ENCODE measurements at places on chromosomes 7 and 10. TPM values are rescaled to one million over a fixed set of nuclear protein-coding genes. Genes with fewer than 3 reads are reported as not detected.

GRCh38 chr10:97034301-97034700 is 151.5 kb downstream of the SLIT1 start:
- DNase-seq = no peak

- no peak for DNase-seq
Measured at GRCh38 chr10:130483691-130484467, 347.7 kb downstream of the GLRX3 start.

DNA sequence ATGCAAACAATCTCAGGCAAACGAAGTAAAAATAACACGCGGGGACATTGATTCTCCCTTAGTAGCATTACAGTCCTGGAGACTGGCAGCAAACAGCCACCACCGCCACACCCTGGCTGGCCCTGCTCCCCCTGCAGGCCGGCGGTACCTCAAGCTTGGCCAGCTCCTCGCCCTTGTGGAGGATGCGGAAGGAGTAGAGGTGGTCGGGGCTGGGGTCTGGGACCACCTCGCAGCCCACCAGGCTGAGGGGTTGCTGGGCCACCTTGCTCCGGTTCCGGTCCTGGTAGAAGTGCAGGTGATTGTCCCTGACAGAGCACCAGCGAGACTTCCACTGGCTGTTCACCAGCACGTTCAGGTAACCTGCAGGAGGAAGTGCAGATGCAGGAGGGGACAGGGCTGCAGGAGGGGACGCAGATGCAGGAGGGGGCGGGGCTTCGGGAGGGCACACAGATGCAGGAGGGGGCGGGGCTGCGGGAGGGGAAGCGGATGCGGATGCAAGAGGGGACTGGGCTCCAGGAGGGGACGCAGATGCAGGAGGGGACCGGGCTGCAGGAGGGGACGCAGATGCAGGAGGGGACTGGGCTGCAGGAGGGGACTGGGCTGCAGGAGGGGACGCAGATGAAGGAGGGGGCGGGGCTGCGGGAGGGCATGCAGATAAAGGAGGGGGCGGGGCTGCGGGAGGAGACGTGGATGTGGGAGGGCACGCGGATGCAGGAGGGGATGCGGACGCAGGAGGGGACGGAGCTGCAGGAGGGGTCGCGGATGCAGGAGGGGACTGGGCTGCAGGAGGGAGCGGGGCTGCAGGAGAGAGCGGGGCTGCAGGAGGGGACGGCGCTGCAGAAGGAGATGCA is 65.7 kb downstream of the VWA2 start:
- no peak for DNase-seq

DNA sequence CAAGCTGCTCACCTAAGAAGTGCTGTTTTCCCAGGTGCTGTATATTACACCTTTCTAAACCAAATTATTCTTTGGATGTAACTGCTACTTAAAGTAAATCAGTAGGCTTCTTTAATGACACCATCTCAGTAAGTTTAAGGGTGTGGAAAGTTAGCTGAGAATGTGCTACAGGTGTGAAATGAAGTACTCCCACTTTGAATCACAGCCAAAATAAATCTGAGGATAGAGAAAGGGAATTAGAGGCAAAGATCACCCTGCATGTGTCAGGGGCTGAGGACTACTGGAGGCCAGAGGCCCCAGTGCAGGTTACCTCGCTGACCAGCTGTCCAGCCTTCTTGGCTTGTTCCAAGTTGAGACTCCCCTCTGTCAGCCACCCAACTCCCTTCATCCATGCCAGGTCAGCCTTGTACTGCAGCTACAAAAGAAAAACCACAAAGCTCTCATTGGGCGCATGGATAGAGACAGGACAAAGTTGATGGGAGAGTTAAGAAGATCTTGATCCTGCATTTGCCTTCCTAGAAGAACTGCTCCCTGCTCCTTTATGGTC is 35.2 kb downstream of the NRAP start:
- no peak for DNase-seq

DNA sequence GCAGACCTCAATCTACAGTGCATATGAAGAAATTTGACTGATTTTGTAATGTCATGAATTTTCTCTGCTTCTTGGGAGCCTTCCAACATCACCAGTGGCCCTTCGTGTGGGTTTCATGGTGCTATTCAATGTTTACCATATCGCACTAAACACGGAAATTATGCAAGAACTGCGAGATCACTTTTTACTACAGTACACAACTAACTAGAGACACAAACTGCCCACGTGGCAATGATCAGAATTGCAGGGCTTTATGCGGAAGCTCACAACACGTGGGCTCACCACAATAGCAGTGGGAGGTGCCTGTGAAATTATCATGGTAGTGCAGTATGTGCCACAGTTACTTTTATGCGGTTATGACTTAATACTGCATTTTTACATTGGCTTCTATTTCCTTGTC is 449.7 kb upstream of the KLF6 start:
- no peak for DNase-seq

GRCh38 chr7:78179827-78180477 is 381.4 kb downstream of the PHTF2 start:
- no peak for DNase-seq

GRCh38 chr10:107390563-107390962 is 226.1 kb upstream of the SORCS1 start:
- no peak for DNase-seq

GRCh38 chr7:110650328-110650727 is 440.6 kb upstream of the LRRN3 start:
- no peak for DNase-seq

- no peak for DNase-seq
Measured at GRCh38 chr10:12350167-12350872, 973 bp downstream of the CAMK1D start.

DNA sequence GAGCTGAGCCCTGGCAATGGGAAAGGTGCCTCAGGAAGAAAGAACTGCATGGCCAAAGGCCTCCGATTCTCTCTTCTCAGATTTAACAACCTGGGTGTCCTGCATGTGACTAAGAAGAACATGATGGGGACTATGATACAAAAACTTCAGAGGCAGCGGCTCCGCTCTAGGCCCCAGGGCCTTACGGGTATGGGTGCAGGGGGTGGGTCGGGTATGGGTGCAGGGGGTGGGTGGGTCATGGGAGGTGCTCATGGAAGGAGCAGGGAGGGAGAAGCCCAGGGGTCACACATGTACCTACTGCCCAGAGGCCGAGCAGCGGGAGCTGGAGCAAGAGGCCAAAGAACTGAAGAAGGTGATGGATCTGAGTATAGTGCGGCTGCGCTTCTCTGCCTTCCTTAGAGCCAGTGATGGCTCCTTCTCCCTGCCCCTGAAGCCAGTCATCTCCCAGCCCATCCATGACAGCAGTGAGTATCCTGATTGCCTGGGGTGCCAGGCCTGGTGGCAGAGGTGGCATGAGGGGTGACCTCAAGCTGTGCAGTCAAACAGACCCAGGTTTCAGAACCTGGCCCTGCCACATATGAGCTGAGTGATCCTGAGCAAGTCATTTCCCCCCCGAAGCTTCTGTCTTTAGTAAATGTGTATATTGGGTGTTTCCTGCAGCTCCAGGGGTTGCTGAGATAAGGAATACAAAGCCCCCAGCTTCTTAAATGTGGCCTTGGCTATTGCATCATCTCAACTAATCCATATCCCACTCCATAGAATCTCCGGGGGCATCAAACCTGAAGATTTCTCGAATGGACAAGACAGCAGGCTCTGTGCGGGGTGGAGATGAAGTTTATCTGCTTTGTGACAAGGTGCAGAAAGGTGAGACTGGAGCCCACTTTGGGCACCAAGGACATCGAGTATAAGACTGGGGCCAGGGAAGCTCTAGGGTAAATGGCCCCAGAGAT is 2.0 kb downstream of the NFKB2 start:
- no peak for DNase-seq

DNA sequence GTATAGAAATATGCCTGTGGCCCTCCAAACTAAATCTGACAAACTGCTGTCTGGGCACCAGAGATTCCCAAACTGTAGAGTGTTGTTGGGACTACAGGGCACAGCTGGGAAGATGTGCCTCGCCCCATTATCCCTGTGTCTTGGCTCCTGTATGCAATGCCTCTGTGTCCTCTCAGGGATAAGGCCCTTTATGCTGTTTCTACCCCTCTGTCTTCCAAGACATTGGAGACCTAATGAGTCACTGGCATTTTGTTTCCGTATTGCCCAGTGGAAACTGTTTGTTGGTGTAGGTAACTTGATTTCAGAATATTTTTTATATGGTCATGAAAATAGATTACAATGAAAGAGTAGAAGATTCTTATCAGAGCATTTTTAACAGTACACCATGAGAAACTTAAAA is 183.2 kb downstream of the GLI3 start:
- DNase-seq = no peak

DNA sequence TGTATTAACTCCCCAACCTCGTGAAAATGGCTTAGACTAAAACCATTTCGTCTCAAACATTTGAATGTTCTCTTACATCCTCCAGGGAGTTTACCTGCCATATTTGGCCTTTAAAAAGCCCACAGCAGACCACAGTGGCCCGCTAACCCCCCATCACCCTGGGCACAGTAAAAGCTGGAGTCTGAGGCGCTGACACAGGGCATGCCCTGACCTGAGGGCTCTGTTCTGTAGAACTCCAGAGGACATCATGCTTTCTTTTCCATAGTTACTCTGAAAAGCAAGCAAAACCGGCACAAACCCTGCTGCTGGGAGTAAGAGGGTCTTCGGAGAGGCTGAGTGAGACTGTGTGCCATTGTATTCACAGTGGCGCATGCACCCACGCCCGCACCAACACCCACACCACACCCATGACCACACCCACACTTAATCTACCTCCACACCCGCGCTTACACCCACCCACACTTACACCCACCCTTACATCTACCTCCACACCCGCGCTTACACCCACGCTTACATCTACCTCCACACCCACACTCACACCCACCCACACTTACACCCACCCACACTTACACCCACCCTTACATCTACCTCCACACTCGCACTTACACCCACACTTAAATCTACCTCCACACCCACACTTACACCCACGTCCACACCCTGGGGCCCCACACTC is 32.1 kb downstream of the LRRC27 start:
- DNase-seq = no peak

DNA sequence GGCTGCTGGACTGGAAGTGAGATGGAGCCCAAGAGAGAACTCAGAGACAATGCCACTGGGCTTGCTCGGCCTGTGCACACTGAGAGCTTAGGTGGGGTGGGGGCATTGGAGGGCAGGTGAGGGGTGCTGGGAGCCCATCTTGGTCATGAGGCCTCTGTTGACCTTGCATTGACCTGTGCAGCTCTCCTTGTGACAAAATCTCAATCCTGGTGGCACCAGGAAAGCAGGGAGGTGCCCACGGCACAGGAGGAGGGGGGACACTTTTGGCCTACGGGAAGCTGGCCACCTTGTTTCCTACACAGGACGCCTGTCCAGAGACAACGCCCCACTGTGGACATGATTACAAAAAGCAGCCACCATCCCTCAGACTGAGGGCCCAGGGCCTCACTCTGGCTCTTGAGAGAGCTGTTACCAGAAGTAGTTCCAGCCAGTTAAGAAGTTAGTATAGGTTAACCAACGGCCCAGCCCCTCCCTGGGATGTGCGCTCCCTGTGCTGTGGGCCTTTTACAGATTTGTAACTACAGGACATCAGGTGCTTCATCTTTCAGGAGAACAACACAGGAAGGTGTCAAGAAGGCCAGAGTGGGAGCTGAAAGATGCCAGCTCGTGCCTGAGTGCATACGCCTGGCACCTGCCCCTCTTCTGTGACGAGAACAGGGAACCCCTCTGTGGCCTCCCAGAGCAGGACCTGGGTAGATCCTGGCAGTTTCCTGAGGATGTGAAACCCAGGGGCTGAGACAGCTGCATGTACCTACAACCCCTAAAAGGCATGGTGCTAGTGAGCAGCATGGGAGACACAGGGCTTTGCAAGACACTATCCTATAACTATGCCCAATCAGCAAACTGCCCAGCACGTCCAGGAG is 10.3 kb downstream of the PKD1L1 start:
- no peak for DNase-seq

DNA sequence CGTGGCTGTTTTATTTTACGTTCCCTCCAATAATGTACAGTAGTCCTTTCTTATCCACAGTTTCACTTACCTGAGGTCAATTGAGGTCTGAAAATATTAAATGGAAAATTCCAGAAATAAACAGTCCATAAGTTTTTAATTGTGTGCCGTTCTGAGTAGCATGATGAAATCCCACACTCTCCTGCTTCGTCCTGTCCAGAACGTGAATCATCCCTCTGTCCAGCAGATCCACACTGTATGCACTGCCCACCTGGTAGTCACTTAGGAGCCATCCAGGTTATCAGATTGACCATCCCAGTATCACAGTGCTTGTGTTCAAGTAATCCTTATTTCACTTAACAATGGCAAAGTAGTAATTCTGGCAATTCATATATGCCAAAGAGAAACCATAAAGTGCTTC is 46.3 kb downstream of the STARD3NL start:
- DNase-seq = no peak

GRCh38 chr10:77927402-77928246 is 1.1 kb upstream of the DLG5 start:
- no peak for DNase-seq

DNA sequence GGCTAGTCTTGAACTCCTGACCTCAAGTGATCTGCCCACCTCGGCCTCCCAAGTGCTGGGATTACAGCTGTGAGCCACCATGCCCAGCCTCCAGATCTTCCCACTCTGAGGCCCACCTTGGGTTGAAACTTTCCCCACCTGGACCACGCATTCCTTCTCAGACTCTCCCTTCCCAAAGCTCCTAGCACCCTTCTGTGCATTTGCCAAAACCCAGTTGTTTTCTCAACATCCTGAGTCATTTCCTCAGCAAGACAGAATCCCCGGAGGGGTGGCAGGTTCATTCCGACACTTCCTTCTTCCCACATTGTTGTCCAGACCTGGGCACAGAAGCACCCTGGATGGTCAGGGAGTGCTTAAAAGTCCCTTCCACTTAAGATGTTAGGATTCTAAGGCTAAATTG is 28.9 kb downstream of the BAG3 start:
- DNase-seq = no peak

GRCh38 chr10:104680467-104681401 is 39.6 kb downstream of the SORCS3 start:
- peak; percentile 49 for DNase-seq

DNA sequence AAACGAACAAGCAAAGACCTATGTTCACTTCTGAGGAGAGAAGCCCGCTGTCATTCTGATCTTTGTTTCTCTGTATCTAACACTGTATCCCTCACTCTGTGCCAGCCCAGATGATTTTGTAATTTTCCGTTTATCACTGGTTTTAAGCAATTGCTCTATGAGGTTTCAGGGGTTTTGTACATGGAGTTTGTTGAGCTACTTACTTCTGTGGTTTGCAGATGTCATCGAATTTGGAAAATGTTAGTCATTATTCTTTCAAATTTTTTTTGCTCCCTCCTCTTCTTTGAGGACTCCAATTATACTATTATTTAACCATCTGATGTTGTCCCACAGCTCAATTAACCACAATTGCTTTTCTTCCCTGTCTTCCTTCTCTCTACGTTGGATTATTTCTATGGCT is 650.9 kb upstream of the IGFBP3 start:
- DNase-seq = no peak

GRCh38 chr10:27153845-27154193 is 365 bp downstream of the YME1L1 start:
- DNase-seq = no peak

- DNase-seq = no peak
Measured at GRCh38 chr10:51804866-51805265, 105.5 kb upstream of the CSTF2T start.

Gene AKR1C8
- total RNA-seq = not detected

Gene PTER
- total RNA-seq = 9.4 TPM

Gene PSMA2
- 72.3 TPM for total RNA-seq

Gene ACTL6B
- not detected for total RNA-seq

Gene SPDYE2B
- not detected for total RNA-seq

Gene STX1A
- total RNA-seq = 13.2 TPM

Gene AKR1C4
- total RNA-seq = not detected

Gene HIP1
- total RNA-seq = 33.9 TPM

Gene SAMD9L
- 2.1 TPM for total RNA-seq

Gene ZWINT
- 23.1 TPM for total RNA-seq

Data from mesothelial cell of epicardium (in vitro differentiated cells).